ENCODE measurements at places on chromosomes 13 and 19.

DNA sequence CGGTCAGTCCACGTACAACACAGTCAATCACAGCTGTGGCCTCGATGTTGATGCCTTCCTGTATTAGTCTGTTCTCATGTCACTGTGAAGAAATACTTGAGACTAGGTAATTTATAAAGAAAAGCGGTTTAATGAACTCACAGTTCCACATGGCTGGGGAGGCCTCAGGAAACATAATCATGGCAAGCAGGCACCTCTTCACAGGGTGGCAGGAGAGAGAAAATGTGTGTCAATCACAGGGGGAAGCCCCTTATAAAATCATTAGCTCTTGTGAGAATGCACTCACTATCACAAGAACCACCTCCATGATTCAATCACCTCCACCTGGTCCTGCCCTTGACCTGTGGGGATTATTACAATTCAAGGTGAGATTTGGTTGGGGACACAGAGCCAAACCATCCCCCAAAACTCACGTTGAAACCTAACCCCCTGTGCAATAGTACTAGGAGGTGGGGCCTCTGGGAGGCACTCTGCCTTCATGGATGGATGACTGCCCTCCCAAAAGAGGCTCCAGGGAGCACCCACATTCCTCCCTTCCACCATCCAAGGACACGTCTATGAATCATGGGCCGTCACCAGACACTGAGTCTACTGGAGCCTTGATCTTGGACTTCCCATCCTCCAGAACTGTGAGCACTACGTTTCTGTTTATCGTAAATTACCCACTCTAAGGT, 2.3 kb upstream of the PROZ start:
- DNase-seq, result no peak

DNA sequence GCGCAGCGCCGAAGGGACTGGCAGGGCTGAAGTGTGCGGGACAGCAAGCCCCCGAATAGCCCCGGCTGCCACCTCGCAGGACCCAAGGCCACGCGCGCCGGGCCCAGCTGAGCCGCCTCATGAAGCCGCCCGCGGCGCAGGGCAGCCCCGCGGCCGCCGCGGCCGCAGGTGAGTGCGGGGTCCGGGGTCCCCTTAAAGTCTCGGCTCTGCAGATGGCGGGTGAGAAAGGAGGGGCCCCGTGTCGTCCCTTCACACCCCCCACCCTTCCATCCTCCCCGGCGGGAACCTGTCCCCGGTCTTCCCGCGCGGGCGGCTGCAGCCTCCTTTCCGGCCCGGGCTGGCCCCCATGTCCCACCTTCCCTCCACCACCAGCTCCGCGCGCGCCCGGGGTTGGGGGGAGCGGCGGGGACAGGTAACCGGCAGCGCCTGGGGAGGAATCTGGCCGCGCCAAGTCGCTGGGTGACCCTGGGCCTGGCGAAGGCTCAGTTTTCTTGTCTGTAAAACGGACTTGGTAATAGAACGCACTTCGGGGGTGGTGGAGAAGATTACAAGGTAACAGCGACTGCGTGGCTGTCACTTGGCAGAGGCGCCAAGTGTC, 338 bp downstream of the RGCC start:
- DNase-seq, result no peak

DNA sequence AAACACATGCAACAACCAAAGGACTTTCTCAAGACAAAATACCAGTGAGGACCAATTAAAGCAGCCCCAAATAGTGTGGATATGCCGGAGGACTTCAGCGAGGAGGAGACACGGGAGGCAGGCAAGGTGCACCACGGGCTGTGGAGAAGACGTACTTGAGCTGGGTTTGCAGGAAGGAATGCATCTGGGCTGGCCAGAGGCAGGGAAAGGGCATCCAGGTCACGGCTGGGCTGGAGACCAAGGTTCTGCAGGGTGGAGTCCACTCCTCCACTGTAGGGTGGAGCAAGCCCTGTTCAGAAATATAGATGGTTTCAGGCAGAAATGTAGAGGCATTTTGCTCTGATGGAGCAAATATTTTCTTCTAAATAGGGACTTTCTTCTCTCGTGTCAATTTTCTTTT, 36.6 kb upstream of the MEDAG start:
- no peak for DNase-seq

GRCh38 chr13:54637366-54637765, 1608.8 kb downstream of the OLFM4 start:
- DNase-seq, result no peak

GRCh38 chr13:28753208-28753892, 34.6 kb upstream of the SLC46A3 start:
- no peak for DNase-seq

- DNase-seq, result no peak
Measured at GRCh38 chr13:97583907-97584497, 150.0 kb downstream of the RAP2A start.

- no peak for DNase-seq
Measured at GRCh38 chr19:54002495-54003315, 11.3 kb downstream of the CACNG6 start.

DNA sequence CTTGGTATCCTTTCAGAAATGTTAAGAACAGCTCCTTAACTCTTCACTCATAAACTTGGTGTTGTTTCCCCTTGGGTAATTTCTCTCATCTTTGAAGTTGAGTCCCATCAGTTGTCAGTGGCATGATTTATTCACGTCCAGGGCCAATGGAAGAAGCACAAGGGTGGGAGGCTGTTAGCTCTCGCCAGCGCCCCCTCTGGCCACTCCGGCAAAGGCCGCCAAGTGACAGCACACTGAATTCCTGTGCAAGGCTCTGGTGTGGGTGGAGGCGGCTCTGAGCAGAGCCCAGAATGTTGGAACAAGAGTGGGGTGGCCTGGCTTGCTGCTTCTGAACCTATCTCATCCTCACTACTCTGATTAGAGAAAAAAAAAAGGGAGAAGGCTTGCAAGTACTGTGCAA, 13.1 kb upstream of the MEDAG start:
- DNase-seq, result no peak

DNA sequence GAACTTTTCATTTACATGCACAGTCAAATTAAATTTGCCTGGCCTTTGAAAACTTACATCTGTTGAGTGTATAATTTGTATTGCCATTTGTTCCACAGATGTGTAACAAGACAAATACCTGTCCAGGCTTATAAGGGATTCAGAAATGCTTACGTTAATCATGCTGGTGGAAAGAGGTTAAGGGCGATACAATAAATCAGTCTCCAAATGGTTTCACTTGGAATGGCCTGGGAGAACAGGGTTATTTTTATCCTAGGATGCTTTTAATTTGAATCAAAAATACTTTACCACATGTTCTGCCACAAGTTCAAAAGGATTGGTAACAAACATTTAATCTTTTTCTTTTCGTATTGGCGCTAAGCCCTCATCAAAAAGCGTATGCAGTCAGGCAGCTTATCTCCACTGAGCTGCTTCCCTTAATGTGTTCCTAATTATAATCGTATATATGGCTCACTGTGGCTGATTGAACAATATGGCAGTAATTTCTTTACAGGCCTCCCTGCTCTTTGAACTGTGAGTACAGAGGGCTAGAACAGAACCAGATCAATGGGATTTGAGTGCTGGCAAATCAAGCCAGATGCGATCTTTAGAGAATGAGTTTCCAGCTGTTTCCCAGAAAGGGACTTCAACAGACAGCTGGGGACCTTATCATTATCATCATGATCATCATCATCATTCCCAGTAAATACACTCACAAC, 425.7 kb downstream of the SPRY2 start:
- DNase-seq, result no peak

DNA sequence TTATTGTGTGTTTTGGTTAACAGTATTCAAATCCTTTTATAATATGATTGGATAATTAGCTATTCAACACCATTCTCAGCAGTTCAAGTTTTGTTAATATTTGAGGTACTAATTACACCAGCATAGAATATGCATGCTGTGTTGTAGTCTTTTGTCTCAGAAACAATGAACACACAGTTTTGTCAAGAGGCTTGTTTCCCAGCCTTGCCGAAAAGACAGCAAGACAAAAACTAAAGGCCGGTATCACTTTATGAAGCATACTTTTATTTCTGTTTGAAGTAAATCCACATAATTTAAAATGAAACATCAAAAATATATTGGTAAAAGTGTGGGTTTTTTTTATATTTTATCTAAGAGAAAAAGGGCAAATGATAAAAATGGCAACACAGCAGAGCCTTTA, 7.5 kb downstream of the GPR180 start:
- no peak for DNase-seq

DNA sequence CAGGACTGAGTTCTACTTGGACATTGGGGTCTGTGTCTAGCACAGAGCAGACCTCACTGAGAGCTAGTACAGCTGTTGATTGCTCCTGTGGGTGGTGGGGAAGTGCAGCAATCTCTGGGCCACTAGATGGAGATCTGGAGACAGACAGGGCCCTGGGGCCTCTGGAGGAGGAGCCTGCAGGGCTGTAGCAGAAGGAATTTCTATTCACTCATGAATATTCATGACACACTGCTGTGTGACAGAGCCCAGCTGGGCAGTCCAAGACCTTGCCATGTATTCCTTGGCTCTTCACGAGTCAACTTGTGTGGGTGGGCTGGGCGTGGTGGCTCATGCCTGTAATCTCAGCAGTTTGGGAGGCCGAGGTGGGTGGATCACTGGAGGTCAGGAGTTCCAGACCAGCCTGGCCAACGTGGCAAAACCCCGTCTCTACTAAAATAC, 37.5 kb downstream of the SUGP2 start:
- peak; percentile 65 for DNase-seq

Data from occipital lobe (tissue), 3 donors.